ENCODE measurements at places on chromosomes 4 and X. TPM values are rescaled to one million over a fixed set of nuclear protein-coding genes. Genes with fewer than 3 reads are reported as not detected.

- no peak for DNase-seq
These were observed 752.3 kb upstream of the NDST4 start for GRCh38 chr4:115865736-115866135.

DNA sequence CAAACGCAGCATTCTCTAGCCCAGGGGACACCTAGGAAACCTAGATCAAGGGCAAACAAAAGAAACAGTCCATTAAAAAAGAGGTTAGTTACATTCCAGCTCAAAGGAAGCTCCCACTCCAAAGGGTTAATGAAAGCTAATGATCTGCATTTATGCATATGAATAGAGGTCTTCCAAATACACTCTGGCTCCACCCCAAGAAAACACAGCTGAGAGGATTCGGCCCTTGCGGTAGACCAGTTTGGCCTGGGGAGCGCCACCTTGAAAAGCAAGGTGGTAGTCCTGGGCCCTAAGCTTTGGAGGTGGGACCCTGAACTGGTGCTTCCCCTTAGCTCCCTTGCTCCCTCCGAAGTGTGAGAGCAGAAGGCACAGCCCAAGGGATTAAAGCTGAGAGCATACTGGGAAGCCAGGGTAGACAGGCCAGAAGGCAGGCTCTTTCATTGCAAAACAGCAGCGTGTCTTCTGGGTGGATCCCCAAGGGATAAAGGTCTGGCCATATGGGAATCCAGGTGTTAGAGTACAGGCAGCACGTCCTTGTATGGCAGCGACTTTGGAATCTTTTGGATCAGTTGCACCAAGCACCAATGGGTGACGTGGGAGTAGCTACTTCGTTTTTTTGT is 3.7 kb downstream of the GABRQ start:
- DNase-seq, result no peak

GRCh38 chr4:89545315-89545714 is 237.7 kb upstream of the GPRIN3 start:
- no peak for DNase-seq

- DNase-seq, result no peak
These were observed 60.2 kb downstream of the MTMR1 start for GRCh38 chrX:150753357-150753756.

Gene HTN3
- total RNA-seq, result not detected

All from heart right ventricle (tissue), 16 donors.